ENCODE measurements at places on chromosomes 11 and 22. TPM values are rescaled to one million over a fixed set of nuclear protein-coding genes. Genes with fewer than 3 reads are reported as not detected.

GRCh38 chr11:32643526-32643925 is 59.9 kb downstream of the EIF3M start:
- H3K36me3 ChIP-seq: no peaks in the 10 kb centered on the region
- H3K27ac ChIP-seq: no peak overlapping the region
- H3K4me3 ChIP-seq: no peak overlapping the region
- DNase-seq: no peak
- no peaks in the 10 kb centered on the region for H3K4me1 ChIP-seq

DNA sequence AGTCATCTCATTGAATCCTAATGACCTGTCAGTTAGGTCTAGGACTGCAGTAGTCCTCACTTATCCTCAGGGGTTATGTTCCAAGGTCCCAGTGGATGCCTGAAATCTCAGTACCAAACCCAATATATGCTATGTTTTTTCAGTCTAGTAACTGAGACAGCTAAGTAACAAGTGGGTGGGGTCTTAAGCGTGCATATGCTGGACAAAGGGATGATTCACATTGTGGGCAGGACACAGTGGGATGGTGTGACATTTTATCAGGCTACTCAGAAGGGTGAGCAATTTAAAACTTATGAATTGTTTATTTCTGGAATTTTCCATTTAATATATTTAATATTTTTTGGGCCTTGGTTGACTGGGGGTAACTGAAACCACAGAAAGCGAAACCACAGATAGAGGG is 29.0 kb downstream of the DDX10 start:
- H3K36me3 ChIP-seq: peaks cover 26% of the 10 kb centered on the region
- peaks cover 43% of the 10 kb centered on the region for H3K4me1 ChIP-seq
- H3K27ac ChIP-seq: peak overlapping the region; percentile 70
- DNase-seq: no peak

GRCh38 chr22:29883775-29884097 is 762 bp downstream of the MTMR3 start:
- H3K4me3 ChIP-seq: peak overlapping the region; percentile 83
- no peak for DNase-seq
- peak overlapping the region; percentile 82 for H3K27ac ChIP-seq

- no peaks in the 10 kb centered on the region for H3K36me3 ChIP-seq
- H3K27me3 ChIP-seq: peaks cover 4% of the 10 kb centered on the region
- no peak overlapping the region for H3K4me3 ChIP-seq
- peak; percentile 40 for DNase-seq
- peaks cover 4% of the 10 kb centered on the region for H3K4me1 ChIP-seq
These were observed 103.1 kb downstream of the SNX19 start for GRCh38 chr11:130813196-130813595.

DNA sequence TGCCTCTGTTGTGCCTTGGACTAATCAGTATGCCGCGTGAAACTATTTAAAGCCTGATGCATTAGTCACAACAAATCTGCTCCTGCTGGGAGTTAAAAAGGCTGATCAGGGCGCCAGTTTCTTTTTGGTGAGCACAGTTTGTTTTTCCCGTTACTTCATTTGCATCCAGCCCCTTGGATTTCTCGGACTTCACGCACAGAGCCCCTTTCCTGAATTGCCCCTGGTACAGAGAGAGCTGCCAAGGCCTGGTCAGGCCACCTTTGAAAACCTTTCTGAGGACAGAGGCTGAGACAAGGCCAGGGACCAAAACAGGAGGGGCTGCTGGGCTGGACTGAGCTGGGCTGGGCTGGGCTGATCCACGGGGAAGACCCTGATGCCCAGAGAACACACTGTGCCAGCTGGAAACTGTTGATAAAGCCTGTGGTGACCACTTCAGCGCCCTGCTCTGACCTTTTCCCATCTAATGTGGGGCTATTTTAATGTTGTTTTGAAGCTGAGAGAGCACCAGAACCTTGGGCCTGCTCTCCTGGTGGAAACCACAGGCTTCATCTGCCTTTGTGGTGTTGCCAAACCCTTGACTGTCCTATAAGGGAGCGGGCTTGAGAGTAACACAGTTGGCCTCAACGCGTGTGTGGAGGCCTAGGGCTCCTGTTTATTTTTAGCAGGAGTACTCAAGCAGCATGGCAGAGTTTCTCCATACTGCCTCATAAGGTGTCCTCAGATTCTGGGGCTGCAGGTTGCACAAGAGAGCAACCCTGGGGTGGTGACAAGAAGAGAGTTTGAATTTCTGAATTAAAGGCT is 44.2 kb downstream of the NAV2 start:
- no peak for DNase-seq
- peaks cover 34% of the 10 kb centered on the region for H3K4me1 ChIP-seq
- H3K36me3 ChIP-seq: peaks cover 13% of the 10 kb centered on the region
- no peaks in the 10 kb centered on the region for H3K27me3 ChIP-seq
- no peak overlapping the region for H3K4me3 ChIP-seq

The PLEKHA7 gene
- total RNA-seq: 14.9 TPM
